ENCODE measurements at places on chromosomes 11 and 22.
A peak's percentile ranks its signal among the peaks of the same experiment; 100 is the strongest.

- DNase-seq: no peak
These were observed 10.5 kb downstream of the NUCB2 start for GRCh38 chr11:17287058-17287457.

DNA sequence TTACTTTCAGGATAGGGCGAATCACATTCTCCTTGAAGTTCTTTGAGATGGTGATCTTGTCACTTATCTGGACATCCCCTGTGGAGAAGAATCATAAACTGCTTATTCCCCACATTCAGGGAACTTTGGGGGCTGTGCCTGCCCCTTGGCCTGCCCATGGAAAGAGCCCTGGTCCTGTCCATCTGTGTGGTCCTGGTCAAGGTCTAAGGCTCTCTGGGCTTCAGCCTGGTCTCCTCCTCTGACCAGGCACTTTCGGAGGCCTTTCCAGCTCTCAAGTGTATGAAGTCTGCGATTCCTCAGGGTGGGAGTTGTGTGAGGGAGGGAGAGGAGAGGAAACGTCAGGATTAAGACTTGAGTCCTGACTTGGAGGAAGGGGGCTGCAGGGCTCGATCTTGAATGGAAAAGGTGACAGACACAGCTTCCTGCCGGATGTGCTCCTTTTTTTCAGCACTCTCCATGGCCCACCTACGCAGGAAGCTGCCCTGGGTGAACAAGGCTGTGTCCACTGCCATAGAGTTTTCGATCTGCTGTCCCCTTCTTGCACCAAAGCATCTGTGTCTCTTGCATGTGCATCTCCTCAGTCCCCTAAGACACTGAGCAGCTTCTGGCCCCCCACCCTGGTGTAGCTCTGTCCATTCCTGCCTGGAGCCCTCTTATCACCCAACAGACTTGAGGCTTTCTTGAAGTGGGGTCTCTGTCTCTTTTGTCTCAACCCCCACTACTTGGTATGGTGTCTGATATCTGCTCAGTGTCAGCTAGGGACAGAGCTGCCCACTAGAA, 50.8 kb upstream of the PHOX2A start:
- DNase-seq: no peak

- no peak for DNase-seq
These were observed 240.3 kb downstream of the BRD1 start for GRCh38 chr22:49587421-49587820.

GRCh38 chr11:79121351-79121750, 319.5 kb downstream of the TENM4 start:
- DNase-seq: no peak

DNA sequence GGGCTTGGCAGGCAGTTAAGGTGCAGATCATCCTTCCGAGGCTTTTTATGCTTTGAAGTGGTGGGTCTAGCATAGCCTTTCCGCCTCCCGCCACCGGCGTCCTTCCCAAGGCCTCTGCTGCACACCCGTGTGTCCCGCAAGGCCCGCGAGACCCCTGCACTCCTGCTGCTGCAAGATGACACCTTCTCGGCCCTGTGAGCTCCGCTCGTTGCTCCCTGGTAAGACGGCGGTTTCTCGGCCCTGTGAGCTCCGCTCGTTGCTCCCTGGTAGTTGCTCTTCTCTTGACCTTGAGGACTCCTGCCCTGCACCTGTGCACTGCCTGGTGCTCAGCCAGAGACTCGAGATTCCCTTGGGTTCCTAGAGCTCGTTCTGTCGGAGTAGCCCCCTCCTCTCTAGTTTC, 17.9 kb upstream of the TRMU start:
- DNase-seq: no peak

- DNase-seq: no peak
These were observed 158.1 kb downstream of the GRIA4 start for GRCh38 chr11:105767931-105768330.

DNA sequence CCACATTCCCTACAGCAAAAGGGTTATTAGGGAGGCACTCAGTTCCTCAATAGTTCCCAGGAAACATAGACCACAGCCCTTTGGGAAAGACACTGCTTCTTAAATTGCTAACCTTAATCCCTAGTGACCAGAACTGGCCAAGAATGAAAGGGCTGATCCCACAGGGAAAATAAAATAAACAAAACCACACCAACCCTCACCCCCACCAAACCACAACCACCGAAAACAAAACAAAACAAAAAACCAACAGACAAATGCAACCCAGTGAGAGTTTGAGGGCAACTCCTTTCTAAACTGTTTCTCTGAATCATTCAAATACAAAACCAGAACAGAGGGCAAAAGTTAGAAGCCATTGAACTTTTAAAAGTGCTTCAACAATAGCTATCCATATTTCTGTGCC, 57.2 kb downstream of the NAV2 start:
- no peak for DNase-seq

DNA sequence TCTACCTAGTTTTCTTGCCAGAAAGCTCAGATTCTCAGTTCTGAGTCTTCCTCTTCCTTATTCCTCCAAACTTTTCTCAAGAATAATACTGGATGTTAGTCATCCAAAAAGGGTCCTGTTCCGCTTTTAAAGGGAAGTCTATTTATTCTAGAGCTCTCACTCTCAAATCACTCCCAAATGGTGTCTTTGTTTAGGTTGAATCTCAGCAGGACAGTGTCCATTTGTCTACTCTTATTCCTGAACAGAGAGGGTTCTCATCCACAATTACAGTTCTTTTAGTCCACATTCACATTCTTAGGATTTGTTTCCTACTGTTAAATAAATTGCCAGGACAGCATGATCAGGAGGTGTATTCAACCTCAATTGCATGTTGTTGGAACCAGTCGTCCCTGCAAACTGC, 61.3 kb downstream of the MUC15 start:
- no peak for DNase-seq

GRCh38 chr11:82899957-82900276, 313 bp downstream of the PRCP start:
- no peak for DNase-seq

- DNase-seq: no peak
These were observed 138.5 kb upstream of the NCAM1 start for GRCh38 chr11:112822478-112823274.

DNA sequence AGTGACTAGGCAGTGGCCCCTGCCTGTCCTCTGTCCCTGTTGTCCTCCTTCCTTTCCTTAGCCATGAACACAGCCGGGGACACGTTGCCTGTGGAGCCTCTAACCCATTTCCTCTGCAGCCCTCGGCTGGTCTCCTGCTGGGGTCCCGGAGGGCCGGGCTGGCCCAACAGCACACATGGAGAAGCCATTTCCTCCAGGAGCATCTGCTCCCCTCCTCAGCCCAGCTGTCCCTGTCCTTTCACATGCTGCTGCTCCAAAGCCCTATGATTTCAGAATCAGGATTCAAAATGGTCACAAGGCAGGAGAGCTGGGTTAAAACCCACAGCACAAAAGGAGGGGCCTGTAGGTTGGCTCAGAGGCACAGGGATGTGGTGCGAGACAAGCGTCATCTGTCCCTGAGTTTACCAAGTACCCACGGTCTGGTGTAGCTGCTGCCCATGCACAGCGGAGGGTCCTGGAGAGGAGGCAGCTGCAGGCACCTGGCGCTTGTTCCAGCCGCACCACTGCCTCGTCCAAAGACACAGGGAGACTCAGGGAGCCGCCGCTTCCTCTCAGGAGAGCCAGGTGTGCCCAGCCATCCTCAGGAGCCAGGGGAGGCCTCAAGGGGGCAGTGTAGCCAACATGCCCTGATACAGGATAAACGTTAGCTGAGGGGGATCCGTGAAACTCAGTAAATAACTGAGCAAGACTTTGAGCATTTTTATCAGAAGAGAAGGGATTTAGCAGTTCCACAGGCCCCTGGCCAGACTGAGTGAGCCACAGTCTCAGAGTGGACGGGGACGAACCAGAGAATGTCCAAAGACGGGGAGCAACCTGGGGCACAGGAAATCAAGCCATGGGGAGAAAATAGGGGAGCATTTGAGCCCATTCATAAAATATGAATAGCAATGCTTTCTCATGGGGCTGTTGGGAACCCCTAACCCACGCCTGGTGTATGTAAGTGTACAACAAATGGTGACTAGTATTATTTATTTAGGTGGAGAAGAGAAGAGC, 3.9 kb upstream of the VSIG10L2 start:
- DNase-seq: peak; percentile 46

GRCh38 chr22:22030493-22031182, 48.1 kb upstream of the TOP3B start:
- no peak for DNase-seq

DNA sequence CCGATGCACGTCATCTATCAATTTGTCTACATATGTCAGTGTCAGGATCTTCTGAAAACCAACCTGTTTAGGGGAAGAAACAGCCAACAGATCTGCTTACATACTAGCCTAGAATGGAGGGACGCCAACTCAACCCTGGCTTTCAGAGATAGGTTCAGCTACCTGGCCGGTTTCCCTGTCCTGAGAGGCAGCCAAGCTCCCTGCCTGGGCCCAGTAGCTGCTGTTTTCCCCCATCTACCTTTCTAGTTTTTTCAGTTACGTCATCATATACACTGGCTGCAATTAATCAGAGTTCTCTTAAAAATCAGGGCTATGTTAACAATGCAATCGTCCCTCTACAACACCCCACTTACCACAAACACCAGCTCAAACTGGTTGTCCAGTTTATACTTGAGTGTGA, 1.0 kb downstream of the SRPRA start:
- DNase-seq: no peak

- no peak for DNase-seq
These were observed 15.8 kb upstream of the ZC3H12C start for GRCh38 chr11:110077346-110077745.

GRCh38 chr11:93216511-93217101, 18.8 kb upstream of the SLC36A4 start:
- DNase-seq: no peak

DNA sequence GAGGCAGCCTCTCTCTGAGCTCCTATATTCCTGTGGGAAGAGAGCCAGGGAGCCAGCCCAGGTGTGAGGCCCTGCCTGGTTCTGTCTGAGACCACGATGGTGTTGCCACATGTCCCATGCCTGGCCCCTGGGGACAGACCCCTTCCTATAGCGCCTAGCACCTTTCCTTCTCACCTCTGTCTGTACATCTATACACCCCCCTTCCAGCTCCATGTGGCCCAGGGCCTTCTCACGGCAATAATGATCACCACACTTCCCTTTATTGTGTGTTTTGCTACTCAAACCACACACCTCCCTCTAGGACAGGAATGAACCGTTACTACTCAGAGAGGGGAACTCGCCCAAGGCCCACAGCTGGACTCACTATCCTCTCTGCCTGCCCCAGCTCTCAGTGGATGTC, 12.8 kb downstream of the CD82 start:
- no peak for DNase-seq

DNA sequence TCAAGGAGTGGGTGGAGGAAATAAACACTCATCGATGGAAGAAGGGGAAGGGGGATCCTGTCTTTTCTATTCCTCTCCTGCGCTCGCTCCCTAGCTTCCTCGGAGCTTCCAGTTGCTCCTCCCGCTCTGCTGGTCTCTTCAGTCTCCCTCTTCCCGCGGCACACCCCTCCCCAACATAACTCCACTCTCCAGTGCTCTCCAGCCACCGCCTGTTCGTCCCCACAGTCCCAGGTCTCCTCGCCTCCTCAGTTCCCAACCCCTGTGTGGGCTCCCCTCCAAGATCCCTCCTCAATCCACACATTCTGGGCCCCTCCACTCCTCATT, 438 bp downstream of the ZW10 start:
- DNase-seq: no peak

DNA sequence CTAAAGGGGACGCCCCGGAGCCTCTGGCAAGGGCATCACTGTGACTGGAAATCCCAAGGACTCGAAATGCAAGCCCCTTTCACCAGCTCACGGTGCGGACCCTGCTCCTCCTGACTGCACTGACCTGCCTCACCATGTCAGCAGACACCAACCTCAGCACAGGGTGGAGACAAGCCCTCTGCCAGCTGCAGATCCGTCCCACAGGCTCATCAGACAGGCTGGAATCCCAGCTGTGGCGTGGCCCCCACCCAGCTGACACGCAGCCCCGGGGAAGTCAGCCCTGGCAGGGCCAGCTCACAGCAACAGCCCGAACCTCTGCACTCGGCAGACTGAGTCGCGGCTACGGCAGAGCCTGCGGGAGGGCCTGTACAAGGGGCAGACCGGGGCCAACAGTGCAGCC, 36.8 kb downstream of the BRD1 start:
- no peak for DNase-seq

DNA sequence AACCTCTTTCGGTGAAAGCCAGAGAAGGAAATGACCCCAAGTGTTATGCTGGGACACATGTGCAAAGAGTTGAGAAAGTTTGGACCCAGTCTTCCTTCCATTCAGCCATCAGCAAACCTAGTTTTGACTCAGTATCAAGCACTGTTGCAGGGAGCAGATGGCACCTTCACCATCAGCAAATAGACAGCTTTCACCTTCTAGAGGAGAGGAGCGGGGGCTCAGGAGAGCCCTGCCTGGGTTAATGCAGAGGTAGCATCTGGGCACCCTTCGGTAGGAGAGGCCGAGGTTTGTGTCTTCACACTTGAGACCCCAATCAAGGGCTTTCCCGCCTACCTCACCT, 16.2 kb upstream of the MFRP start:
- no peak for DNase-seq

GRCh38 chr22:39567135-39567946, 3.2 kb upstream of the CACNA1I start:
- DNase-seq: peak; percentile 54

DNA sequence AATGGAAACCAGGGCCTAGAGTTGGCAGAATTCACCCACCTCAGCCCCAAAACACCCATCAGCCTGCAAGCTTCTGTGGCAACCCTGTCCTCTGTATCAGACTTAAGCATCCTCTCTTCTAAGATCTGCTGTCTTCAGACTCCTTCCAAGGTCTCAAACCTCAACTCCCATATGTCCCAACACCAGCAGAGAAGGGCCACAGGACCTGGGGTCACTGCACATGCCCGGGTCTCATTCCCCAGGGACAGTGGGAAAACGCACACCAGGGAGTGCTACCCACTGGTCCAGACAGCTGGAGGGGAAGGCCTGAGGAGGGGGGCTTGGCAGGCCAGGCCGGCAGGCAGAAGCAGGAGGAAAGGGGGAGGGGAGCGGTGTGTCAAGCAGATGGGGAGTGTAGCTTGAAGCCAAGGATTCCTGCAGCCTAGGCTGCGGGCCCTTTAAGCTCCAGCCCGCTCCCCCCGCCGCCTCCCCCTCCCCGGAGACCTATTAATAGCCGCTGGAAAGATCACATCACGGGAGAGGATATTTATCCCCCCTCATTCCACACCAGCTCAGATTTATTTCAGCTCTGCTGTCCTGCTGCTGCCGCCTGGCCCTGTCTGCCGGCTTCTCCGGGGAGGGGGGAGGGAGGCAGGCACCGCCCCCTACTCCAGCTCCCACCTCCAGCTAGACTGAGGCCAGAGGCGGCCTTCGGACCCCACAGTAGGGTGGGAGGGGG, 16.7 kb downstream of the BCL9L start:
- no peak for DNase-seq

DNA sequence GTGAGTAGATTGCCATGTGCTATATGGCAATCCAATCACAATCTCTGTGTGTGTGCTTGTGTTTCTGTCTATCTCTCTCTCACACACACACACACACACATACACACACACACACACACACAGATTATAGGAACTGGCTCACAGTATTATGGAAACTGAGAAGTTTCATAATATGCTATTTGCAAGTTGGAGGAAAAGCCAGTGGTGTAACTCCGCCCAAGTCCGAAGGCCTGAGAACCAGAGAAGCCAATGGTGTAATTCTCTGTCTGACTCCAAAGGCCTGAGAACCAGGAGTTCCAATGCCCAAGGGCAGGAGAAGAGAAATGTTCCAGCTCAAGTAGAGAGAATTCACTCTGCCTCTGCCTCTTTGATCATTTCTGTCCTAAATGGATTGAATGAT, 37.2 kb downstream of the GLYATL2 start:
- DNase-seq: no peak
